ENCODE measurements at places on chromosomes 16 and 17. TPM values are rescaled to one million over a fixed set of nuclear protein-coding genes. Genes with fewer than 3 reads are reported as not detected.

Gene FA2H
- total RNA-seq, result not detected

Gene HAGHL
- total RNA-seq, result 1.0 TPM

Gene LRRC75A
- 6.0 TPM for total RNA-seq

DNA sequence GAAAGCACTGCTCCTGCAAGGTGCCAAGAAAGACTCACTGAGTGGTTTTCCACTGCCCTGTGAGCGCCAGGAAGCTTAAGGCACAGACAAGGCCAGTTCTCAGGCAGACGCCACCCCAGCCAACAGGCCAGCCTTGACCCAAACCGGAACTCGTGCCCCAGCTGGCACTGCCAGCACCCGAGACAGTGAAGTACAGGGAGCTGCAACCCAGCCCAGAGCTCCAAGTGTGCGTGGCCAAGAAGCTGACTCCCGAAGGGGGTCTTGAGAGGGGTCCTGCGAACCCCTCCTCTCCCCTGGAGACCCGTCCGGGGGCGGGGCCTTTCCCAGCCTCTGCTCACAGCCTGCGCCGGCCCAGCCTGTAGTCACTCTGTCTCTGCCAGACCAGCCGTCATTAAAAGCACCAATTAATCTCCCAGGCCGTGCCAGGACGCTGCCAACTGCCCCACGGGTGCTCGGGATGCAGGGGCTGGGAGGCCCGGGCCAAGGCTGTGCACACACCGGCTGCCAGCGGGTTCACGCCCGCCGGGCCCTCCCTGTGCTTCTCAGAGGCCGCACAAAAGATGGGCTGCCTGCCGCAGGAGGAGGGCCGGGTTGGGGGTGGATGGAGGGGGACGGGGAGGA, 4.4 kb upstream of the SOX8 start:
- no peaks in the 10 kb centered on the region for H3K27me3 ChIP-seq
- peaks cover 15% of the 10 kb centered on the region for H3K4me1 ChIP-seq
- no peaks in the 10 kb centered on the region for H3K36me3 ChIP-seq
- H3K27ac ChIP-seq, result no peak overlapping the region
- DNase-seq, result no peak

DNA sequence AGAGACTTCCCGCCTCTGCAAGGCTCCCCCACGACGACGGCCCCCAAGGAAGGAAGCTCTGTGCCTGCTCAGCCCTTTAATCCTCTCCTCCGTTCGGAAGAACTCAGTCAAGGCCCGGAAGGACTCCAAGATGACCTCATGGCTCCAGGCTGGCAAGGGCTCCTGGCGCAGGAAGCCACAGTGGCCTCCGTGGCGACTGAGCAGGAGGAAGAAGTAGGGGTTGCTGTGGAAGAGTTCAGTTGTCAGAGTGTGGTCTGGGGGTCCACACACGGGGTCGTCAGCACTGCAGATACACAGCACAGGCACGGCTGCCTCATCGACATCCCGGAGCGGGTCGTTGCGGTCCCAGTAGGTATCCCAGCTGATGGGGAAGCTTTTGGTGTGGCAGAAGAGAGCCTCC, 4.2 kb downstream of the ABHD15 start:
- H3K27me3 ChIP-seq, result no peaks in the 10 kb centered on the region
- no peaks in the 10 kb centered on the region for H3K4me1 ChIP-seq
- DNase-seq, result no peak

DNA sequence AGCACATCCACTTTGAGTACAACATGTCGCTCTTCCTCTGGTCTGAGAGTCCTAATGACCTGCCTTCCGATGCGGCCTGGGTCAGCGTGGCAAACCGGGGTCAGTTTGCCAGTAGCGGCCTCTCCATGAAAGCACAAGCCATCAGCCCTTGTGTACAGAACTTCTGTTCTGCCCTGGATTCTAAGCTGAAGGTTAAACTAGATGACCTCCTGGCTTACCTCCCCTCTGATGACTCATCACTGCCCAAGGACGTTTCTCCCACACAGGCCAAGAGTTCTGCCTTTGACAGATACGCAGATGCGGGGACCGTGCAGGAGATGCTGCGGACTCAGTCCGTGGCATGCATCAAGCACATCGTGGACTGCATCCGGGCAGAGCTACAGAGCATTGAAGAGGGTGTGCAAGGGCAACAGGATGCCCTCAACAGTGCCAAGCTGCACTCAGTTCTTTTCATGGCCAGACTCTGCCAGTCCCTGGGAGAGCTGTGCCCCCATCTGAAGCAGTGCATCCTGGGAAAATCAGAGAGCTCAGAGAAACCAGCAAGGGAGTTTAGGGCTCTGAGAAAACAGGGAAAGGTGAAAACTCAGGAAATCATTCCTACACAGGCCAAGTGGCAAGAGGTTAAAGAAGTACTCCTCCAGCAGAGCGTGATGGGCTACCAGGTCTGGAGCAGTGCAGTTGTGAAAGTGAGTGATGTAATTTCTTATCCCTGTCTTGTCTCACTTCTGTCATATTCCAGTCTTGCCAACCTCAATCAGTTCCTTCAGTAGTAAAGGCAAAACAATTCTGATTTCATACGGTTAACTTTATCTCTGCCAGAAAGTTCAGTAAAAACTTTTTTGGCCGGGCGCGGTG, 8.6 kb downstream of the COG1 start:
- peak; percentile 22 for DNase-seq
- no peak overlapping the region for H3K4me3 ChIP-seq
- no peaks in the 10 kb centered on the region for H3K4me1 ChIP-seq
- no peaks in the 10 kb centered on the region for H3K27me3 ChIP-seq
- no peak overlapping the region for H3K27ac ChIP-seq

- no peaks in the 10 kb centered on the region for H3K27me3 ChIP-seq
- H3K4me1 ChIP-seq, result no peaks in the 10 kb centered on the region
- H3K36me3 ChIP-seq, result no peaks in the 10 kb centered on the region
- no peak for DNase-seq
- H3K27ac ChIP-seq, result no peak overlapping the region
These were observed 28.8 kb downstream of the MAP2K3 start for GRCh38 chr17:21313320-21313719.

DNA sequence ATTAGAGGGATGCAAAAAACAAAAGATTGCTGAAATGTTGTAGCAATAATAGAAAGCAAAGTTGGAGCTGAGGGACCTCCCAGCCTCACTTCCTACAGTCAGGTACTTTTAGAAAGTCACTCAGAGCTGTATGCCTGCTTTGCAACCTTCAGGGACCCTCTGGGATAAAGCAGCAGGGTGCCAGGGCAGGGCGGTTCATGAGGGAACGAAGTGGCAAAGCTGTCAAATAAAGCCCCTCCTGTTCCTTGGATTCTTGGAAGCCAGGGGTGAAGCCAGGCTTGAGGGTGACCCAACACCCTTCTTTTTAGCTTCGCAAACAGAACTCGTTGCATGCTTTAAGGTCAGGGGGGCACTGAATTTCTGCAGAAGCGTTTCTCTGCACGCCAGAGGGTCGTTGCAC, 767 bp downstream of the ATP2C2 start:
- DNase-seq, result no peak
- peaks cover 16% of the 10 kb centered on the region for H3K27me3 ChIP-seq
- H3K27ac ChIP-seq, result no peak overlapping the region

GRCh38 chr16:58028541-58029070, 3.1 kb downstream of the MMP15 start:
- H3K27ac ChIP-seq, result no peak overlapping the region
- H3K4me1 ChIP-seq, result no peaks in the 10 kb centered on the region
- no peak overlapping the region for H3K4me3 ChIP-seq
- no peaks in the 10 kb centered on the region for H3K27me3 ChIP-seq
- DNase-seq, result no peak

DNA sequence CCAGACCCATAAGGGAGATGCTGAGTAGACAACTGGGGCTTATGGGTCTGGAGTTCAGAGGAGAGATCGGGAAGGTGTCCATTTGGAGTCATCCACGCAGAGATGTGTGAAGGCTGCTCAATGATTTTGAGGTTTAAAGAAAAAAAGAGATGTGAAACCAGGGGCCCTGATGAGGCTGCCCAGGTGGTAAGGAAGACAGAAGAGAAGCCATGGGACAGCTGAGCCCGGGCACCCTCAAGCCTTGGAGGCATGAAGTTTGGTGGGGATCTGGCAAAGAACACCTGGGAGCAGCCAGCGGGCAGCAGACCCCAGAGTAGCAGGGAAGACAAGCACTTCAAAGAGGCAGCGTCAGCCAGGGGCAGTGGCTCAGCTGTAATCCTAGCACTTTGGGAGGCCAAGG, 20.8 kb upstream of the MYO15B start:
- no peaks in the 10 kb centered on the region for H3K27me3 ChIP-seq
- no peak overlapping the region for H3K27ac ChIP-seq
- H3K4me3 ChIP-seq, result no peak overlapping the region
- DNase-seq, result no peak
- no peaks in the 10 kb centered on the region for H3K36me3 ChIP-seq

- H3K36me3 ChIP-seq, result no peaks in the 10 kb centered on the region
- no peaks in the 10 kb centered on the region for H3K27me3 ChIP-seq
- no peak for DNase-seq
- H3K4me1 ChIP-seq, result no peaks in the 10 kb centered on the region
- H3K4me3 ChIP-seq, result no peak overlapping the region
- no peak overlapping the region for H3K27ac ChIP-seq
These were observed 48.8 kb upstream of the SIAH1 start for GRCh38 chr16:48433850-48434530.

- H3K36me3 ChIP-seq, result no peaks in the 10 kb centered on the region
- no peaks in the 10 kb centered on the region for H3K4me1 ChIP-seq
- DNase-seq, result no peak
- no peak overlapping the region for H3K27ac ChIP-seq
These were observed 5.0 kb downstream of the SKA2 start for GRCh38 chr17:59149841-59150511.

DNA sequence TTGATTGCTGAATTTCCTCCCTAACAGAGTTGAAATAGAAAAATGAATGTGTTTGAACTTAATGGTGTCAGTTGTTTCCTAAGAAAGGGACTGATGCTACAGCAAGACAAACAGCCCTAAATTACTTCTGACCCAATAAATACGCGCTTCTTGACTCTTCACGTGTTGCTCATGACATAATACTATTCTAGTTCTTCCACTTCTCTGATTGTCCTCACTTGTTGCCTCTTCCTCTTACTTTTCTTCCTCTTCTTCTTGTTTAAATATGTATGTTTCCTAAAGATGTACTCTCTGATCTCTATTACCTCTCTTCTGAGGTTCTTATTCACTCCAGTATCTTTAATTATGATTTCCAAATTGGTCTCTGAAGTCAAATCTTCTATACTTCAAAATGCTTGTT, 32.4 kb downstream of the RNF43 start:
- H3K36me3 ChIP-seq, result no peaks in the 10 kb centered on the region
- no peaks in the 10 kb centered on the region for H3K27me3 ChIP-seq
- no peak overlapping the region for H3K4me3 ChIP-seq
- no peak overlapping the region for H3K27ac ChIP-seq

Data from uterus (tissue), 4 donors.